CD4-positive, alpha-beta T cell treated with Interleukin-6 at 100 ng/mL for 8 hours (primary cell): ENCODE measurements at places on chromosomes 6 and 20.

GRCh38 chr20:16595376-16595775 is 22.1 kb upstream of the KIF16B start:
- no peak for DNase-seq

DNA sequence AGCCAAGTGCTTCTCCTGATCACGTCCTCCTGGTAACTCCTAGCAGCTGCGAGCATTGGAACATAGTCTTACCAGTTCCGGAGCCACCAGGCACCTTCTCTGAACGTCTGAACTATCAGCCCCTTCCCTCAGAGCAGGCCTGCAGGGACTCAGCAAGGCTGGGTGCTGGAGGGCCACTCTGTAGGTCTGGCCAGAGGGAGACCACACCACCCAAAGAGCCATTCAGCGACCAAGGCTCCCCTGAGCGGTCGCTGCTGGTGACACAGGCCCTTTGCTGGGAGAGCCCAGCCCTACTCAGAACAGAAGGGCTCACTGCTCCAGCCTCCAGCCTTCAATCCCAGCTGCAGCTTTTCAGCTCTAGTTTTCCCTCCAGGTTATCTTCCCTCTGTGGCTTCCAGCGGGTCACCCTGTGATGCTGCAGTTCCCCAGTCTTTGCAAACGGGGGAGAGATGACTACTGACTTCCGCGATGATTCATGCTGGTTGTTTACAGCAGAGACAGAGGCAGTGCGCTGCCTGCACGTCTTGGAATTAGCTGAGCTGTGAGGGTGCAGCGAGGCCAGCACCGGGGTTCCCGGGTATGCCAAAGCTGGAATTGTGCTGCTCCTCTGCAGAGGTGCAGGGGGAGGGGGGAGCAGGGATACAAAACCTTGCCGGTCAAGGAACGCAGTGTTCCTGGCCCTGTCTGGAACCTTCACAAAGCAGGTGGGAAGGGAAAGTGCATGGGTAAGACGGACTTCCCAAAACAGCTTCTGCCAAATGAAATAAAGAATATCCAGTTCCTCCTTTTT is 161.4 kb downstream of the LY86 start:
- DNase-seq: peak; percentile 17

DNA sequence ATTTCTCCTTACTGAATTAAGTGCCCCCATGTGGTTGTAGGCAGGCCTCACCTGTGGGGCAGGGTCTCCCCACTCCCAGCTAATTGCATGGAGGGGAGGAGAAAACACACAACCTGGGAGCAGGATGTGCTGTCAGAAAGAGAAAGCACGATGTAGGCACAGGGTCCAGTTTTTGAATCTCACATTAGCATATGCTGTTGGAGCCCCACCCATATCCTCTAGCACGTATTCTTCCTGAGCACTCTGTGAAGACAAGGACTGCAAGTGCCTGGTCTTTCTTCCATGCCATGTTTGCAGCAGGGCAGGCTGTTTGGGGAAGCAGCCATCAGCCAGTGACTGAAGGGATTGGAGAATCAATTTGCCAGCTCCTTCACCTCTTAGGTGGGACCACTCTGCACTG is 108.2 kb downstream of the CFAP61 start:
- no peak for DNase-seq

DNA sequence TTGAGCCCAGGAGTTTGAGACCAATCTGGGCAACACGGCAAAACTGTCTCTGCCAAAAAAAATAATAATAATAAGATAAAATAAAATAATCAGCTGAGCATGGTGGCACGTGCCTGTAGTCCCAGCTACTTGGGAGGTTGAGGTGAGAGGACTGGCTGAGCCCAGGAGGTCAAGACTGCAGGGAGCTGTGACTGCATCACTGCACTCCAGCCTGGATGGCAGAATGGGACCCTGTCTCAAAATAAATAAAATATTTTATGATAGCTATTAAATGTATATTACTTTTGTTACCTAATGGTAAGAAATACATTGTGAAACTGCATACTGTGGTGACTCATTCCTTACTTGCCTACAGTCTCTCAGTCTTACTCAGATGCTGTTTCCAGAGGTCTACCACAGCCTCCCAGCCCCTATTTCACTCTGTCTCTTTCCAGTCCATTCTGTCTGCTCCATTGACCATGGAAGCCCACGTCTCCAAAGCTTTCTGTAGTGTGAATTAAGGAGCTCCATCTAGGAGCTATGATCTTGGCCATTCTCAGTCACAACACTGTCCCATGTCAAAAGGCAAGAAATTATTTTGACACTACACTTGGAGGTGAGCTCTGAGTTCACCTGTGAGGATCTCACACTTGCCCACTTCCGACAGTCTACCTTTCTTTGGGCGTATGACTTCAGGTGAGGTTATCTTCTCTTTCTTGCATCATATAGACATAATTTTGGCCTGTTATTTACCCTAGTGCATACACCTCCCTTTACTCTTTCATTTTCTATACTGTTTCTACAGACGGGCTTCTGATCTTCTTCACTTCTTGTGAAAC is 22.4 kb upstream of the SNX9 start:
- DNase-seq: no peak

DNA sequence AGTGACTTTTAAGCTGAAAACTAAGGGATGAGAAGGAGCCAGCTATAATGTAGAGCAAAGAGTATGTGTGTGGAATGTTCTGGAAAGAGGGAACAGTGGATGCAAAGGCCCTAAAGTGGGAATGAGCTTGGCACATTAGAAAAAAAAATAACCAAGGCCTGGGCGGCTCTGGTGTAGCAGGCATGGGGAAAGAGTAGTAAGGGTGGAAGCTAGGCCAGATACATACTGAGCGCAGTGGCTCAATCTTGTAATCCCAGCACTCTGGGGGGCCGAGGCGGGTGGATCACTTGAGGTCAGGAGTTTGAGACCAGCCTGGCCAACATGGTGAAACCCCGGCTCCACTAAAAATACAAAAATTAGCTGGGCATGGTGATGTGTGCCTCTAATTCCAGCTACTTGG is 8.4 kb downstream of the GGT7 start:
- no peak for DNase-seq

GRCh38 chr20:10925767-10926166 is 252.0 kb upstream of the JAG1 start:
- no peak for DNase-seq

GRCh38 chr6:131955192-131955591 is 4.0 kb upstream of the CCN2 start:
- no peak for DNase-seq

DNA sequence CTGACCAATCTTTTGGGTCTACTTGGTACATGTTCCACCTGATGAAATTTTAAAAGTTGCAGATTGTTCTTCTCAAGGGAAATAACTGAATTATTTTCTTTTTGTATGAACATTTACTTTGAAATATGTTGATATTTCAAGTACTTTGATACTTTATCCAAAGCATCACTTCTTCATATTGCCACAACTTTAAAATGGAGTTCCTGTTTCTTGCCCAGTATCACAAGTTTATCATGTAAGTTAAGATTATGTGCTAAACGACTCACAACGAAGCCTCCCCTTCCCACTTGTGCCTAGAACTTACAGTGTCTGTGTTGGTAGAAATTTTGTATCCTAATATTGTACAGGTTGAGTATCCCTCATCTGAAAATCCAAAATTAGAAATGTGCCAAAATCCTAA is 108.4 kb downstream of the ARID1B start:
- DNase-seq: no peak

GRCh38 chr6:53635322-53635721 is 30.2 kb downstream of the KLHL31 start:
- DNase-seq: no peak

DNA sequence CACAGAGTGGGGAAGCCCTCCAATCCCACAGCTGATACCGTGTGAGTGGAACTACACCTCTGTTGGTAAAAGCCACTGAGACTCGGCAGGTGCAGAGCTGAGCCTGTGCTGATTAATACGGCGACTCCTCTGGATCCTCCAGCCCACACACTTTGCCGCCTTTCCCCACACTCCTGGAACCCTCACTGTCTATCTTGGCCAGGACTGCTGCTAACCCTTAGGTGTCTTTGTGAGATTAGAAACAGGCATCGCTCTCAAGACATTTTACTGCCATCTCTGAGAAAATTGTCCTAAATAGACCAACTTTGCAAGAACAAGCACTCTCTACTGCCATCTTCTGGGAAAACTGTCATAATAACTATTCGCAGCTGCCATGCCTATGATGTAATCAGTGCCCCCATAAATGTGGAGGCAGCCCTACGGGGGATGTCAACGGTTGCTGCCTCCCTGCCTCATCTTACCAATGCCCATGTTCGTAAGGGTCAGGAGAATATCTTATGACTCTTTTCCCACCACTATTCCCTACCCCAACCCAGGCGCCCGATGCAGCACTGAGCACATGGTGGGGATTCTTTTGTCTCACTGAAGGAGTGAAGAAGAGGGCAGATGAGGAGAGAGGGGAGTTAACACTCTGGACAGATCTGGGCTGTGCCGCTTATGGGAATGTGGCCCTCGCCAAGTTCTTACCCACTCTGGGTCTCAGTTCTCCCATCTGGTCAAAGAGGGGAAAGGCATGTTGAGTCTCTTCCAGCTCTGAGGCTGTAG is 26.1 kb upstream of the KCNB1 start:
- no peak for DNase-seq

DNA sequence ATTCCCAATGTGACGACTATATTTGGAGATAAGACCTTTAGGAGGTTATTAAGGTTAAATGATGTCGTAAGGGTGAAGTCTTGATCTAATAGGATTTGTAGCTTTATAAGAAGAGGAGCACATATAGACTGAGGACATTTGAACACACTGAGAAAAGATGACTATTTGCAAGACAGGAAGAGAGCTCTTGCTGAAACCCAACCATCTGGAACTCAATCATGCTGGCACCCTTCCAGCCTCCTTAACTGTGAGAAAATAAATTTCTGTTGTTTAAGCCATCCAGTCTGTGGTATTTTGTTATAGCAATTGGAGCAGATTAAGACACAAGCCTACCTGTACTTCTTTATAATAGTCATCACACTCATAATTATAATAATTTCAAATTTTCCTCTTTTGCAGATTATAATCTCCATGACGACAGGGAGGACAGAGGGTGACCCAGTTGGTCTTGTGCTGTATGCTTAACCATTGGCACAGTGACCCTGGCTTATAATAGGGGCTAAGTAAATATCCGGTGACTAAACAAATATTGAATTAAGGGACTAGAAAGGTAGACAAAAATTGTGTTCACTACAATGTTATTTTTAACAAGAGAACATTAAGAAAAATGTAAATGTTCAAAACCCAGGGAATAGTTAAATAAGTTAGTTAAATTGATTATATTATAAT is 206.4 kb upstream of the HDDC2 start:
- DNase-seq: no peak

- no peak for DNase-seq
Observed at GRCh38 chr20:52422574-52423336, 231.2 kb upstream of the ZFP64 start.

GRCh38 chr20:21184819-21185218 is 58.9 kb downstream of the KIZ start:
- DNase-seq: no peak

- DNase-seq: no peak
Observed at GRCh38 chr6:152748843-152749242, 1.8 kb upstream of the VIP start.

GRCh38 chr20:3071610-3072529 is at the start of gene OXT:
Gene OXT (plus strand): TSS chr20:3071620. CDS start chr20:3071656, 36 bp downstream.
- DNase-seq: peak; percentile 75

DNA sequence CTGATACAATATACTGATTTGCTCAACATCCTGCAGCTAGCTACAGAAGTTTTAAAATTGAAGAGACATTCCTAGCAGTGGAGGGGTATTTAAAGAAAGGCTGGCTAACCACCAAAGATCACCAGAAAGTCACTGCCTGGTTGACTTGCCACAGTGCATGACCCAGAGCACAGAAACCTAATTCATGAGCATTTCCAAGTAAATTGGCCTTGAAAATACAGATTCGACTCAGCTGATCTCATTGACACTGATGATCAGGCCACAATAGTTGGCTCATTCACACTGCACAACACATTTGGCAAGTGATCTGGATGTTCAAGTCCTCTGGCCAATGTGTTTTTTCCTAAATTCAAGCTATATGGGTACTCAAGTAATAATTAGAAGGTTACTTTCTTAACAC is 13.3 kb upstream of the TDRD6 start:
- no peak for DNase-seq

DNA sequence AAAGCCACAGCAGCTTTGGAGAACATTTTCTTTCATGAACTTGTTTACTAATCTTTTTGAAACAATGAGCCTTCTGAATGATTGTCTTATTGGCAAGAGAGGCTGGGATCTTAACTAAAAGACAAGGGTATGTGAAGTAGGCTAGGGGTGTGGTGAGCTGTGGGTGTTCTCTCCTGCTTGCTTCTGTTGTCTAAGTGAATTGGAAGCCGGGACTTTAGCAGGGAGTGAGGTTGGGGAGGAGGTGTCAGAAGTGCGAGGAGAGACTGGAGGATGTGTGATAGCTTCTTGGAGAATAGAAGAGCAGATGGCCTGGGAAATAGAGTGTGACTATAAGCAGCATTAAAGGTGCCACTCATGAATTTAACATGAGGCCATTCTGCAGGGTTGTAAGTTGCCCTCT is 562.8 kb downstream of the UTRN start:
- DNase-seq: no peak
